ENCODE measurements at places on chromosomes 11 and 22. TPM values are rescaled to one million over a fixed set of nuclear protein-coding genes. Genes with fewer than 3 reads are reported as not detected.
A peak's percentile ranks its signal among the peaks of the same experiment; 100 is the strongest.

DNA sequence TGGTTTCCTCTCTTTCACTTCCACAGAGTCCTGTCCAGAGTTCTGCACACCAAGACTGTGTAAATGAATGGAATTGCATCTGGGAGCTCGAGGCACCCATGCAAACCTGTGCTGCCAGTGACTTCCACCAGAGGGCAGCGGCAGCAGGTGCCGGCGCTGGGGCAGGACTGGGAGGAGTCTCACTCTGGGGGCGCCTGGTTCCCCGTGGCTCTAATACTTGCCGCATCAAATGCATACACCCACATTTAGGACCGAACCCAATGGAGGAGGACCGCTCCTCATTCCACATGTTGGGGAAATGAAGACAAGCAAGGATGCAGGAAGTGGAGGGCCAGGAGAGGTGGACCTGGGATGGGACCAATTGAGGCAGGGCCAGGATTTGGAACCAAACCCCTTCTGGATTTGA is 1.1 kb upstream of the CD6 start:
- H3K36me3 ChIP-seq, result peaks cover 25% of the 10 kb centered on the region
- peak; percentile 68 for DNase-seq
- H3K27me3 ChIP-seq, result peaks cover 12% of the 10 kb centered on the region
- peak overlapping the region; percentile 47 for H3K4me3 ChIP-seq
- H3K4me1 ChIP-seq, result peaks cover 43% of the 10 kb centered on the region
- no peak overlapping the region for H3K27ac ChIP-seq

GRCh38 chr11:19842505-19842904 is 129.9 kb downstream of the NAV2 start:
- H3K4me3 ChIP-seq, result no peak overlapping the region
- no peak overlapping the region for H3K27ac ChIP-seq
- DNase-seq, result no peak
- H3K27me3 ChIP-seq, result peaks cover 10% of the 10 kb centered on the region
- no peaks in the 10 kb centered on the region for H3K4me1 ChIP-seq
- no peaks in the 10 kb centered on the region for H3K36me3 ChIP-seq

- peaks cover 4% of the 10 kb centered on the region for H3K27me3 ChIP-seq
- no peak overlapping the region for H3K27ac ChIP-seq
- no peak for DNase-seq
- no peaks in the 10 kb centered on the region for H3K36me3 ChIP-seq
- H3K4me1 ChIP-seq, result no peaks in the 10 kb centered on the region
Measured at GRCh38 chr22:19674129-19674928, 40.0 kb upstream of the SEPTIN5 start.

- H3K36me3 ChIP-seq, result no peaks in the 10 kb centered on the region
- H3K27me3 ChIP-seq, result no peaks in the 10 kb centered on the region
- no peak overlapping the region for H3K4me3 ChIP-seq
- no peaks in the 10 kb centered on the region for H3K4me1 ChIP-seq
- H3K27ac ChIP-seq, result no peak overlapping the region
- DNase-seq, result no peak
Measured at GRCh38 chr22:44994399-44995104, 15.3 kb downstream of the PHF21B start.

DNA sequence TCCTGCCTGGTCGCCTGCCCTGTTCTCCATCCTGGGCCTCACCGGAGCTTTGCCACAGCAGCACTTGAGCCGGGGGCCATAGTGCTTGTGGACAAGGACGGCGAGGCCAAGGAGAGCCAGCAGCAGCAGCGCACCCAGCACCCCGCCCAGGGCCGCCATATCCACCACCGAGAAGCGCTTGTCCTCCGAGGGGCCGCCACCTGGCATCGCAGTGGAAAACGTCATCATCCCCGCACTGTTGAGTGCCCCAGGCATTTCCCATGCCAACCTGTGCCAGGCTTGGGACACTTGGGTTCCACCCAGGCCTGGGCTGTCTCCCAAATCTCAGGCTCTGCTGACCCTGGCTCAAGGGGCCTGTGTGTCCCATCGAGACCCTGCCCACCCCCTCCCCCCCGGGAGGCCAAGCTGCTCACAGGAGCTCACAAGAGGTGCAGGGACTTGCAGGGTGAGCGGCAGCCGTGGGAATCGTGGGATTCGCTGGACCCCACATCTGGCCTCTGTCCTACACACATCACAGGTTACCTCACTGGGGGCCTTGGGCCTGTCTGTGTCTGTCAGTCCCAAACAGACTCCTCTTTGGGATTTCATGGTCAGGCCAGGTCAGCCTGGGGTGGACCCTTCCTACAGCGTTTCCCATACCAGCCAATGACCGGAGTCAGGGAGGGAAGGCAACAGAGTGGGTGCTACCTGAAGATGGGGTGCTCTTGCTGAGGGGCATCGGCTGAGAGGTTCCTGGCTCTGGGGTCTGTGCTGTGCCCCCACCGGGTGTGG is 2.3 kb upstream of the IRF7 start:
- no peak for DNase-seq
- no peaks in the 10 kb centered on the region for H3K27me3 ChIP-seq
- no peak overlapping the region for H3K4me3 ChIP-seq
- H3K36me3 ChIP-seq, result peaks cover 6% of the 10 kb centered on the region
- no peak overlapping the region for H3K27ac ChIP-seq

DNA sequence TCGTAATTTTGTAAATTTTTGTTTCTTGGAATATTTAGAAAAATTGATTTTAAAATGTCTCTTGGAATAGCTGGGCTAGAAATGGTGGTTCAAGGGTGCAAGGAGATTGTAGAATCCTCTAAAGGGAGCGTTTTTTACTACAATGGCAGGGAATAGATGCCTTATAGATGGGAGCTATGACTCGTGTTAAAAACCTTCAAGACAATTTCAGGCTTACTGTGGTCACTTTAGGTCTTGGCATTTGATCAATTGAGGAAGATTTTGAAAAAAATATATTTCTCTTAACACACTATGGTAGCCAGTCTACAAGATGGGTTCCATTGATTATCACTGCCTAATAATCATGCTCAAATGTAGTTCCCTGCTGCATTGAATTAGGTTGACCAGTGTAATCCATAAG is 25.0 kb downstream of the METTL15 start:
- H3K27me3 ChIP-seq, result no peaks in the 10 kb centered on the region
- DNase-seq, result no peak
- H3K27ac ChIP-seq, result no peak overlapping the region
- no peak overlapping the region for H3K4me3 ChIP-seq
- H3K4me1 ChIP-seq, result no peaks in the 10 kb centered on the region

Gene OR5M11
- total RNA-seq, result not detected

Gene GPHA2
- total RNA-seq, result not detected

Data from activated T-helper 1 cell treated with anti-CD3 and anti-CD28 coated beads, Interleukin-12 subunit alpha, Interleukin-12 subunit beta, Interleukin-2, Interleukin-4 antibody, amounts not matched to agents 30 ng/mL and 10 ng/mL and 1 ng/mL, durations not matched to agents 14 hours and 24 hours and 36 hours (primary cell).